ENCODE measurements at places on chromosomes 5 and 9.

DNA sequence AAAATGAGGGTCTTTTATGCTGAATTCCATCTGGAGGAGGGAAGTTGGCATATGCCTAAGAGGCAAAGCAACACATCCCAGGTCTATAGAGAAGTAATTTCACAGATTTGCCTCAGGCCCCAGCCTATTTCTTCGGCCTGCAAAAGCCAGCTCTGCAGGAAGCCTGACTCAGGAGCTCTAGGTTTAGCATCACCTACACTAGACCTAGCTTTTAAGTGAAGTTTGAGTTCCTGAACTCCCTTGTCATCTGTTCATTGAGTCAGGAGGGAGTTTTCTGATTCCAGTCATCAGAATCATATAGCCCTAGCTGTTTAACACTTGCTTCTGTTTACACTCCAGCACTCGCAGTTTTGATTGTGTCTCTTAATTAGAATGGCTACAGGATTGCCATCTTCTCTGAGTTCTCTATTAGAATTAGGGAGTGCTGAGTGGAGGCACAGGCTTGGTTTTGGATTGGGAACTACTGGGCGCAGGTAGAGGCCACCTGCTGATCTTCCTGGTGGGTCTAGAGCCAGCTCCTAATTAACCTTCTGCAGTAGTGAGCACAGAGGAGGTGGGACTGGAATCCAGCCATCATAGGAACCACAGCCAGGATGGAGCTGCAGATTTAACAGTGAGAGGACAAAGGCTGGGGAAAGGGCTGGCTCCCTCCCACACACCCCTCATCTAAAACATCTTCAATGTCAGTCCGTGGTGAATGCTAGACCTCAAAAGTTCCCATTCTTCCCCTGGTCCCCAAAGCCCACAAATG is 179.5 kb downstream of the TRIO start:
- DNase-seq: no peak

- no peak for DNase-seq
These were observed 219.5 kb downstream of the PCSK5 start for GRCh38 chr9:76109953-76110352.

GRCh38 chr5:93807846-93808245 is 66.4 kb upstream of the POU5F2 start:
- DNase-seq: no peak

- DNase-seq: no peak
These were observed 96.2 kb downstream of the PLK2 start for GRCh38 chr5:58363461-58364249.

- DNase-seq: no peak
These were observed 48.2 kb downstream of the OXCT1 start for GRCh38 chr5:41822036-41822435.

GRCh38 chr9:121599872-121600585 is 51.4 kb upstream of the DAB2IP start:
- DNase-seq: no peak
